ENCODE measurements at places on chromosomes 13 and 19.

DNA sequence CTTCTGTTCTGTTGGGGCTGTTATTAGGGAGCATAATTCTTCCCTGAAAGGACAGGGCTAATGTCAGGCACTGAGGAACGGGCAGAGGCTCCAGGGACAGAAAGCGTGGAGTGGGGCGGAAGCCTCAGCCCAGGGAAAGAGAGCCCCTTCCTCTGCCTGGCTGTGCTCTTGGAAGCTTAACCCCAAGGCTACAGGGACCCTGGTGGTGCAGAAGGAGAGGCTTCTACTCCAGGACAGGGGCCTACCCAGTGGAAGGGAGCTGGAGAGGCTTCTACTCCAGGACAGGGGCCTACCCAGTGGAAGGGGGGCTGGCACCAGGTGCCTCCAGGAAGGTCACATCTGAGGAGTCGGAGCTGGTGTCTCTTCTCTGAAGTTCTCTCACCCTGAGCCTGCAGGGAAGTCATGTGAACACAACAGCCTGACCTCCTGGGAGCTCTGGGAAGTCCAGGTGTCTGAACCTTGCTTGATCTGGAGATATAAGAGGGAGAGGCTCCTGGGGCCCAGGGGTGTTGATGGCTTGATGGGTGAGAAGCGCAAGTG, 159.5 kb upstream of the SOX1 start:
- DNase-seq = no peak

DNA sequence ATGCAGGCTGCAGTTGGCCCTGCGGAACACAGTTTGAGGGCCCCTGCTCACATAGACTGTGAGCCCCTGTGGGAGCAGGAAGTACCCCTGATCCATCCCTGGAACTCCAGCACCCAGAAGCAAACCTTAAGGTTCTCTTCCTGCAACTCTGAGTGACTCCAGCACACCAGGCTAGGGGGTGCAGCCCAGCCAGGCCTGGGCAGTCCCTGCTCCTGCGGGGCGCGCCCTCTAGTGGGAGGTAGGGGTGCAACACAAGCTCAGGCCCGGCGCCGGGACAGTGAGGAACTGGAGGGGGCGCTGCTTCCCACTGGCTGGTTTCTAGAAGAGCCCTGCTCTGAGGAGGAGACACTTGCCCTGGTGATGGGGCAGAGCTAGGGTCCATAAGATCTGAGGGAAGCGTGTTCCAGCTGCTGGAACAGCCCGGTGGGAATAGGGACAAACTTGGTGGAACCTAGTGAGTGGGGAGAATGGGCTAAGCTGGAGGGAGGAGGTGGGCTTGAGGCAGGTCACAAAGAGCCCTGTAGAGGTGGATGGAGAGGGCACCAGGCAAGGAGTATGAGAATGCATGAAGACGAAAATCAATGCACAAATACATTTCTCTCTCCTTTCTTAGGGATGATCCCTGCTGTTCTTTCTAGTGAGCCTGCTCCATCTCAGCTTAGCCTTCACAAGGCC, 5.0 kb downstream of the ZSCAN5A start:
- peak; percentile 14 for DNase-seq

- no peak for DNase-seq
These were observed 1556.8 kb upstream of the MIR17HG start for GRCh38 chr13:89790696-89791095.

DNA sequence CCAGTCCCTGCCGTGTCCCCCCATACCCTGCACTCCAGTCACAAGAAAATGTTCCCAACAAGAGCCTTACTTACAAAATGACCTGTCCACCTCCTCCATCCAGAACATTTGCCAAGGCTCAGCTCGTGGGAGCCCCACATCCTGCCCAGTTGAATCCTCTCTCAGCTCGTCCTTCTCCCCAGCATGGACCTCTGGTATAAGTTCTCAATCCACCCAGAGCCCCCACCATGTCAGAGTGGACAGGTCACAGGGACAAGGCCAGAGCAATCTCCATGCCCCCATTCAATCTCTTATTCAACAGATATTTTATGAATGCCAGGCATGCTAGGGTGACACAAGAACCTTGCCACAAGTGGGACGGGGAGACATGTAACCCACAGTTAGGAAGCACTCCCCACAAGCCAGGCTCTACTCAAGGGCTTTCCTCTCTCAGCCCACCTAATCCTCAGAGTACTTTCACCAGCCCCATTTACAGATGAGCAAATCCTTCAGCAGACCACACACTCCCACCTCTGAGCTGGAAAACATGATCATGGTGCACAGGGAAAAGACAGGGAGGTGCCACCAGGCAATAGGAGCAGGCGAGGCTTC, 15.1 kb downstream of the DEDD2 start:
- no peak for DNase-seq

DNA sequence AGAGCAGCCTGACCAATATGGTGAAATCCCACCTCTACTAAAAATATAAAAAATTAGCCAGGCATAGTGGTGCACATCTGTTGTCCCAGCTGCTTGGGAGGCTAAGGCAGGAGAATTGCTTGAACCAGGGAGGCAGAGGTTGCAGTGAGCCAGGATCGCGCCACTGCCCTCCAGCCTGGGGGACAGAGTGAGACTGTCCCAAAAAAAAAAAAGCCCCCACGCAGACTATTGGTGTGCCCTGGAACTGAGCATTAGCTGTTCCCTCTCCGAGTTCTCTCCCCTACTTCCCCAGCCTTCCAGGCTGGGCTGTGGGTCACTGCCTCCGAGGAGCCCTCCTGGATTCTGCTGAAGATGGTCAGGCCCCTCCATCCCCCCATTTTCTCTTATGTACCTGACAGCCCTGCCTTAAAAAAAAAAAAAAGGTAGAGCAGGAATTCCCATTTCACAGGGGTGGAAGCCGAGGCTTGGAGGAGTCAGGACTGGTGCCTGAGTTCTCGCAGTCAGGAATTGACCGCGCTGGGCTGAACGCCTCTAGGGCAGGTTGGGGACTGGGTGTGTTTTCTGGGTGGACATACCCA, 1.9 kb downstream of the ADAT3 start:
- DNase-seq = no peak

GRCh38 chr19:46082728-46083050, 41.8 kb downstream of the IGFL3 start:
- peak; percentile 62 for DNase-seq

DNA sequence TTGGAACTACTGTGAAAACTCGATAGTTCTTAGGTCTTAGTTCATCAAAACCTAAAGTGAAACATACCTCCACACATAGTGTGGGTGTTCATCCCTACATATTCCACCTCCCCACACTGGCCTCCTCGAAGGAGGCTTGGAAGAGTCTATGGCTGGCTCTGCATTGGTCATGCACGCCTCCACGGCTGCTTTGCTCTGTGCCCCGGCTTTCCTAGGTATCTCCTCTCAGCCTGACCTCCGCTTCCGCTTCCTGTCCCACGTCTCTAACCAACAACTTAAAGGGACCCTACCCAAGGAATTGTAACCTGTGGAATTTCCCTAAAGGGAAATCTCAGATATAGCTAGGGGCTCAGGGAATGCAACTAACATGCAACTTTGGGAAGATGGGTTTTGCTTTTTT, 79.7 kb upstream of the MBNL2 start:
- DNase-seq = no peak

DNA sequence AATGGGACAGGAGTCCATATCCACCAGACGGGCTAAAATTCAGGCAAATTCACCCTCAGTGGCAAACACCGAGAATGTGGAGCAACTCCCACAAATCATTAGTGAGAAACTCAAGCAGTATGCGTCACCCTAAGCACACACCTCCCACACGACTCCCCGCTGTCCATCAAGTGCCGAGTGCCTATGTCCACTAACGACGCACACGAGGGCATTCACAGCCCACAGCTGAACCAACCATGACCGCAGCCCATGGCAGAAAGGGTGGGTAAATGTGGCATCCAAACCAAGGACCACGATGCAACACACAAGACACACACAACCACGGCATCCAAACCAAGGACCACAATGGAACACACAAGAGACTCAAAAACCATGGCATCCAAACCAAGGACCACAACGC, 22.0 kb downstream of the MIER2 start:
- DNase-seq = no peak

DNA sequence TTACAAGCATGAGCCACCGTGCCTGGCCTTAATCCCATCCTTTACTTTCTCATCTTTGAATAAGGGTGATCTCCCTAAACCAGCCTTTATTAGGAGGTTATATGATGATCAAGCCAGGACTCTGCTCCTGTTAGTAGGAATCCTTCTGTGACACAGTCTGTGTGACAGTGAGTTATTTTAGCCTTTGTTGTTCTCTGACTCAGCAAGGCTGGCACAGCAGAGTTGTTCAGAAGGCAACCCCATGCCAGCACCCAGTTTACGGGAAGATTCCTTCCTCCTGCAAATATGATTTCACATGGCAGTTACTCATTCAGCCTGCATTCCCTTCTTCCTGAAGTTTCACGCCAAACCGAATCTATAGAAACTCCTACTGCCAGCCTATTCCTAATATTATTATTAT, 10.5 kb upstream of the MIER2 start:
- no peak for DNase-seq

- DNase-seq = no peak
These were observed 369.9 kb downstream of the PCDH9 start for GRCh38 chr13:66859934-66860877.

GRCh38 chr13:110195547-110196485, 111.1 kb downstream of the COL4A1 start:
- DNase-seq = no peak

GRCh38 chr13:36981156-36981743, 17.9 kb downstream of the ALG5 start:
- DNase-seq = peak; percentile 54

DNA sequence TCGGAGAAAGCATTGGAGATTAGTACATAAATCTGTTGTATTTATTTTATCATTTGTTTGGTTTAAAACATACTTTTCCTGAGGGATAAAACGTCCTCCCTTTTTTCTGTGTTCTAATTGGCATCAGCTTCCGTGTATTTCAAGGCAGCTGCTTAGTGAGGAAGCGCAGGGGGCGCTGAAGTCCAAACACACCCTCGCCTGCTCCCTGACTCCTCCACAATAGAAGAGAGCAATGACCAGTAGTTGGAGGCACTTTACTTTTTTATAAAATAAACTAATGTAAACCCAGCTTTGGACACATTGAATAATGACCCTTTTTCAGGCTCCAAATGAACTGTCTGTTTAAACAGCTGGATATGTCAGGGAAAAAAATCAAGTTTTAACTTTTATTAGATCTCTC, 79.9 kb downstream of the RNASEH2B start:
- DNase-seq = peak; percentile 6

DNA sequence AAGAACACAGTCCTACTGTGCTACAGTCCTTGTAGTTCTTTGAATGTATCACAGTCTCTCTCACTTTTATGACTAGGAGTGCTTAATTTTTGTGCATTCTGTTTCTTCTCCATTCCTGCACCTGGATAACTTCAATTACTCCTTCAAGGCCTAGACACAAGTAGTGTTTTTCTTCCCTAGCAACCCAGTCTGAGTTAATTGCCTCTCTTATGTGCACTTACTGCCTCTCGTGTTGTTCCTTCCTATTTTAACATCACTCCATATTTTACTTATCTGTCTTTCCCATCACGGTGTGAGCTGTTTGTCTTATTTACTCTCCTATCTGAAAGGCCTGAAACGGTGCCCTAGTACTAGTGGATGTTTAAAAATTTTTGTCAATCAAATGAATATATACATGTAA, 101.5 kb downstream of the HS6ST3 start:
- no peak for DNase-seq

- DNase-seq = no peak
These were observed 472.2 kb downstream of the LIG4 start for GRCh38 chr13:107743100-107743499.

GRCh38 chr19:2638417-2638940, 64.0 kb downstream of the GNG7 start:
- no peak for DNase-seq

DNA sequence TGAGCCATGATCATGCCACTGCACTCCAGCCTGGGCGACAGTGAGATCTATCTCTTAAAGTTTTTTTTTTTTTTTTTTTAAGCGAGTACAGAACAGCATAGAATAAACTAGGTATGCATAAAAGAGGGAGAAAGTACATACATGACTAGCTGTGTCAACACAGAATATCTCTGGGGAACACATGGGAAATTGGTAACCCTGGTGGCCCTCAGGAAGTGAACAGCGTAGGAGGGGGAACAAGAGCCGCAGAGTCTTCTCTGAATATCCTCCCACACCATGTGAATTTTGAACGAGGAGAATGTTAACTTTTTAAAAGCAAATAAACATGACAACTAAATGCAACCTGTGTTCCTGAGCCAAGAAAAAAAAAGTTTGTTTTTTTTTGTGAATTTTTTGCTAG, 15.2 kb downstream of the PHLDB3 start:
- no peak for DNase-seq

DNA sequence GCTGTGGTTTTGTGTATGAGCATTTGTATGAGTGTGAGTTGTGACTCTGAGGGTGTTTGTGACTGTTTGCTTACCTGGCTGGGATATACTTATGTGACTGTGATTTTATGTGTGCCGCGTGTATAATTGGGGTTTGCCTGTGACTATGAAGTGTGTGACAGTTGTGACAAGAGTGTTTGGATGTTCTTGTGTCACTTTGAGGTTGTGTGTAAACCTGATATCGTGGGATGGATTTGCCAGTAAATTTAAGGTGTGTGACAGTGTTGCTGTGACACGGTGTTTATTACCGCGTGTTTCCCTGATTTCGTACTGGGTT, 442 bp downstream of the ZNF420 start:
- no peak for DNase-seq

DNA sequence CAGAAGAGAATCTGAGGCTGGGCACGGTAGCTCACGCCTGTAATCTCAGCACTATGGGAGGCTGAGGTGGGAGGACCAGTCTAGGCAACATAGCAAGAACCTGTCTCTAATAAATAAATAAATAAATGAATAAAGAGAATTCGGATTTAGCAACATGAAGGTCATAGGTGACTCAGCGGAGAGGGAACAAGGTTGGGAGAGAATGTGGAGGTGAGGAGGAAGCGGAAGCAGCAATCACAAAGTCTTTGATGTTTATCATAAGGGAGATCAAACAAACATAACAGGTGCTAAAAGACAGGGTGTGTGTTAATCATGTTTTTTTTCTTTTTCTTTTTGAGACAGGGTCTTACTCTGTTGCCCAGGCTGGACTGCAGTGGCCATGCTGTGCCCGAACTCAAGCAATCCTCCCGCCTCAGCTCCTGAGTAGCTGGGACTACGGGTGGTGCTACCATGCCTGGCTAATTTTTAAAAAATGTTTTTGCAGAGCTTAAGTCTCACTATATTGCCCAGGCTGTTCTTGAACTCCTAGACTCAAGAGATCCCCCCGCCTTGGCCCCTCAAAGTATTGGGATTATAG, 16.3 kb downstream of the PBX4 start:
- DNase-seq = no peak

Measured in fibroblast of upper back skin (primary cell).